ENCODE measurements at places on chromosomes 2 and 18. TPM values are rescaled to one million over a fixed set of nuclear protein-coding genes. Genes with fewer than 3 reads are reported as not detected.

DNA sequence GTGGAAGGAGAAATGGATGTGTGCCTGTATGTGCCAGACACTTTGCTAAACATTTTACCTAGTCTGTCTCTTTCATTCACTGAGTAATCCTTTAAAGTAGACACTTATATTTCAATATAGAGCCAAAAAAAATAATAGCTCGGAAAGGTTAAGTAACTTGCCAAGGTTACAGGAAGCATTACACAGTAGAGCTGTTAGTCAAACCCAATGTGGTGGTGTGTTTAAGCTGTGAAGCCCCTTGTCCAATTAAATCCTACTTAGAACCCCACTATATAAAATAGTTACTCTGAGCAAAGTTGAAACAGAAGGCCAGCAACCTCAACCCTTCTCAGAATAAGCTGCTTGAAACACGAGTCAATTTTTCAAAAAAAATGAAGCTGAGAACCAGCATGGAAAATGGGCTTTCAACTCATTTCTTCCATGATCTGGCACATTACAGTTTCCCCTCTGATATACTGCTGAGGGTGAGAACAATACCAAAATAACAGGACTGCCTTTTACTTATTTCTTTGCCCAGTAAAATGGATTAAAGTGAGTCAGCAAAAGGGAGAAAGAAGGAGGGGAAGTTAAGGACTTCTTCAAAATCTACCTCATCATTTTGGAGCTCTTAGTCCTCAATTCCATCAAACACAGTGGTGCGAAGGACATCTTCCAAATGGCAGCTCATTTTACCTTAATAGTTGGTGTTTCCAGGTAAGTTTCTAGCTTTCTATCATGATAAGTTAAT lies 7.9 kb downstream of the RDH14 start:
- H3K4me3 ChIP-seq: no peak overlapping the region
- no peaks in the 10 kb centered on the region for H3K4me1 ChIP-seq
- H3K27me3 ChIP-seq: no peaks in the 10 kb centered on the region
- no peak overlapping the region for H3K27ac ChIP-seq
- H3K36me3 ChIP-seq: peaks cover 9% of the 10 kb centered on the region

- H3K27ac ChIP-seq: no peak overlapping the region
- DNase-seq: no peak
- peaks cover 1% of the 10 kb centered on the region for H3K36me3 ChIP-seq
- H3K27me3 ChIP-seq: peaks cover 72% of the 10 kb centered on the region
- H3K4me3 ChIP-seq: peak overlapping the region; percentile 83
- no peaks in the 10 kb centered on the region for H3K4me1 ChIP-seq
Observed at GRCh38 chr2:45009928-45010701, 863 bp upstream of the SIX2 start.

The SIX3 gene
- 0.55 TPM for total RNA-seq

DNA sequence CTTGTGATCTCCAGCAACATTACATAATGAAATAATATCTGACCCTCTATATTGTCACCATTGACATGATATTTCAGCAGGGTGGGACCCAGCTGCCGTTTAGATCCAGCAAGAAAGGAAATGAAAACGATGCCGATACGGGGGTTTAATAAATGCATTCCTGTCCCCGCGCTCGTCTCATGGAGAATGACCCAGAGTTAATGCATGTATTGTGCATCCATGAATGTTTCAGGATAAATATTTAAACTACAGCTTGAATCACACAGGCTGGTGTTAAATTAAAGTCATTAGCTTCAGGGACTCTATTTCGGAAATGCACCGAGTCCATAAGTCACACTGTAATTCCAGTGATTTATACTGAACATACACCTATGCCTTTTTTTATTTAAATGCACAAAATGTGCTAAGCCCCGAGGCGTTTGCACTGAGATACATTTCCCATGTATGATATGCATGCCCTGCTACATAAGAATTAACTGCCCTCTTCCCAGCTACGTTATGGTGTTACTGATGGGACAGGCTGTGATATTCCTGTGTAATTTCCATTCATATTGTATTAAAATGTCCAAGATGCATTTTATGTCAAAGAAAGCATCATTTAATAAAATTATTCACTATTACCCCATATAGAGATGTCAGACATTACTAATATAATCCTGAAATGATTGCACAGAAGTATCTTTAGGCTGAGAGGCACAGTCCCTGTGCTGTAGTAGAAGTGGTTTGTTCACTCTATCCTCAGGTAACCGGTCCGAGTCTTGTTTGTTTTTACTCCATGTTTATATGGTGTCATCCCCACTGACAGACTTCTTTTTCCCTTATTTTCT lies 109.3 kb upstream of the ZNF516 start:
- no peak overlapping the region for H3K27ac ChIP-seq
- no peaks in the 10 kb centered on the region for H3K4me1 ChIP-seq
- H3K27me3 ChIP-seq: no peaks in the 10 kb centered on the region
- no peak for DNase-seq
- no peak overlapping the region for H3K4me3 ChIP-seq
- no peaks in the 10 kb centered on the region for H3K36me3 ChIP-seq

- no peak overlapping the region for H3K4me3 ChIP-seq
- no peaks in the 10 kb centered on the region for H3K36me3 ChIP-seq
- H3K27me3 ChIP-seq: no peaks in the 10 kb centered on the region
- H3K27ac ChIP-seq: no peak overlapping the region
- 0 out of 2 replicates have a peak, but pooled peaks cover 3% of the 10 kb centered on the region for H3K4me1 ChIP-seq
Observed at GRCh38 chr2:15563227-15564100, 2.3 kb upstream of the NBAS start.

DNA sequence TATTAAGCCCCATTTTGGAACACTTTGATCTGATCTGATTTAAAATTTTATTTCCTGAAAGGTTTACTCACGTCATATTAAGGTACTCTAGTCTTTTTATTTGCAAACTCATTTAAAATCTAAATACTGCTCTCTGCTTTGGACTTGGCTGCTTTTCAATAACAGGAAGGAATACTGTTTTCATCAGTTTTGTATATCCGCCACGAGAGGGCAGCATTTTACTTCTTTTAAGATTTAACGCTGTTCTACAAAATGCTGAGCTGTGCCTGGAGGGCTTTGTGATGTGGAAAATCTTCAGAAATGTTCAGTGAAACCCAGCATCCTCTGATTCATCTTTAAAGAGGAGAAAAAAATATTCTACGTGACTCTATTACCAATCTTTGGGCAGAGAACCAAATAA lies 37.5 kb upstream of the SLC38A11 start:
- no peak overlapping the region for H3K4me3 ChIP-seq
- no peak overlapping the region for H3K27ac ChIP-seq
- no peak for DNase-seq
- no peaks in the 10 kb centered on the region for H3K27me3 ChIP-seq

DNA sequence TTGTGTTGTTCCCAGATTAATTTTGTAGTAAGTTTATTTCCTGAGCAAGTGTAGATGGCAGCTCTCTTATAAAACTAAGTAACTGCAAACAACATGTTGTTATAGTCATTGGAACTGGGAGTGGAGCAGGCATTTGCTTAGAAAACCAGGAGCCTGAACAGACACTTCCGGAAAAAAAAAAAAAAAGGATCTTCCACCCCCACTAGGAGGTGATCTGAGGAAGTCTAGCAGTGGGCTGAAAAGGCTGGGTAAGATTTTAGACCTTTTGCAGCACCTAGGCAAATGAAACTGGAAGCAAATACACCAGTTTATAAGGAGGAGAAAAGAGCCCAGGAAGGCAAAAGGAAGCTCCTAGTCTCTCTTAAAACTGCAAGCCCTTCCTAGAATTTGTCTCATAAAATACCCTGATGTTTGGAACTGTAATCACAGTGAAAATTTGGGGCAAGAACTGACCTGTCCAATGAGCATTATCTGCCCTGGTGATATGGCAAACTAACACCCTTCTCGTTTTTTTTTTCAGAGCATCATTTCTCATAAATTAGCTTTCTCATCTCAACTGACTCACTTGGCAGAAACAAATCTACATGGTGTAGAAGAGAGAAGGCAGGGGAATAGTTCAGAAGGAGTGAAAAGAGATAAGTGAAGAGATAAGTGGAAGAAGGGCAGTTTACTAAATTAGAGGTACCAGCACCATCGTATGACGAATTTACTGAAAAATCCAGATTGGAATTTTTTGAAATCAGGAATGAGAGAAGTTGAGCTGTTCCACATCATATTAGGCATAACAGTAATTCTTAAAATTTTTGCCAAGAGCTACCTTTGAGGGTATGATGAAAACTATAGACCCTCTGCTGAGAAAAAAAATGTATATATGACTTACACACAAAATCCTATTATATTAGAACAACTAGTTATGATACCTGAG lies 4.2 kb upstream of the CCNYL1 start:
- no peak for DNase-seq
- no peaks in the 10 kb centered on the region for H3K27me3 ChIP-seq
- H3K4me3 ChIP-seq: no peak overlapping the region
- H3K36me3 ChIP-seq: peaks cover 1% of the 10 kb centered on the region
- H3K4me1 ChIP-seq: no peaks in the 10 kb centered on the region

DNA sequence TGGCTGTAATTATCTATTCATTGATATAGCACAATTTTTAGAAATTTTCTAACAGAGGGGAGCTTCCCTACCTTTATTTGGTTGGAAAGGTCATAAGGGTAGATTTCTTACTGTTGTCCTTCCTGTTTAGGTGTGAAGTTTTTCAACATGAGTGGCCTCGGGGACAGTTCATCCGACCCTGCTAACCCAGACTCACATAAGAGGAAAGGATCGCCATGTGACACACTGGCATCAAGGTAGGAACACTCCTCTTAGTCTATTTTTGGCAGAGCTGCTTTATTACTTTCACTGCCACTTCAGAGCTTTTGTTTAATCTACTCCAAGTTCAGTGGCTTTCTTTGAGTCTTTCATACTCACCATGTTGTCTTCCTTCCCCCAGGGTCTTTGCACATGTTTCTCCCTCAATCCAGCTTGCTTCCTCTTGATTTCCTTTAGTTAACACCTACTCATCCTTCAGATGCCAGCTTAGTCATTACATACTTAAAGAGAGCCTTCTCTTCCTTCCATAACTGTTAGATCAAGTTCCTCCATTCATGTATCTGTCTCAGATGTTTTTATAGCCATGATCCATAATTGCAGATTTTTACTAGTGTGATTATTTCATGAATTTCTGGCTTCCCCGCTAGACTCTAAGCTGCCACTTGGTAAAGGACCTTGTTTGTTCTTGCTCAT lies 134.5 kb downstream of the PTRHD1 start:
- H3K4me1 ChIP-seq: no peaks in the 10 kb centered on the region
- no peak overlapping the region for H3K27ac ChIP-seq
- no peak overlapping the region for H3K4me3 ChIP-seq
- no peaks in the 10 kb centered on the region for H3K27me3 ChIP-seq
- no peak for DNase-seq
- H3K36me3 ChIP-seq: no peaks in the 10 kb centered on the region

The SMYD1 gene
- total RNA-seq: 0.04 TPM

- H3K27ac ChIP-seq: no peak overlapping the region
- no peaks in the 10 kb centered on the region for H3K4me1 ChIP-seq
- H3K36me3 ChIP-seq: peaks cover 6% of the 10 kb centered on the region
- no peak overlapping the region for H3K4me3 ChIP-seq
- H3K27me3 ChIP-seq: no peaks in the 10 kb centered on the region
Observed at GRCh38 chr18:20988726-20989125, 122.9 kb downstream of the ROCK1 start.

GRCh38 chr2:155733091-155733853 lies 599.2 kb downstream of the NR4A2 start:
- no peak for DNase-seq

Measured in H9 (cell line).